Smooth muscle cell of trachea (primary cell): ENCODE measurements at places on chromosomes 12 and 14. TPM values are rescaled to one million over a fixed set of nuclear protein-coding genes. Genes with fewer than 3 reads are reported as not detected.

The ARG2 gene
- total RNA-seq = 0.99 and 7.3 TPM in 2 replicates

The GPRC5A gene
- 3.1 and 10.3 TPM in 2 replicates for total RNA-seq

The P3H3 gene
- 121 and 150 TPM in 2 replicates for total RNA-seq

The IL23A gene
- total RNA-seq = 0.50 and 0.58 TPM in 2 replicates

The LALBA gene
- total RNA-seq = not detected in 2 replicates

The RHOJ gene
- total RNA-seq = 1.9 and 2.0 TPM in 2 replicates

The EFS gene
- total RNA-seq = 1.7 and 4.8 TPM in 2 replicates

The OVCH1 gene
- total RNA-seq = 0.15 and 0.83 TPM in 2 replicates

The RPL36AL gene
- total RNA-seq = 242 and 263 TPM in 2 replicates

The KRT83 gene
- not detected in 2 replicates for total RNA-seq

The INHBE gene
- total RNA-seq = 2.6 and 3.8 TPM in 2 replicates

The PTPN21 gene
- 10.3 and 14.8 TPM in 2 replicates for total RNA-seq

The LYZ gene
- not detected in 2 replicates for total RNA-seq

The FAM177A1 gene
- 28.1 and 44.9 TPM in 2 replicates for total RNA-seq

The CCER1 gene
- not detected in 2 replicates for total RNA-seq

The ZDHHC22 gene
- total RNA-seq = not detected in 2 replicates

The RHNO1 gene
- total RNA-seq = 18.9 and 24.9 TPM in 2 replicates

The AKAP5 gene
- 0.17 and 0.29 TPM in 2 replicates for total RNA-seq

The RIPK3 gene
- total RNA-seq = 2.9 and 6.8 TPM in 2 replicates

The DIP2B gene
- 25.3 and 27.9 TPM in 2 replicates for total RNA-seq
